Kidney epithelial cell (primary cell): ENCODE measurements at places on chromosomes 1 and 21.

DNA sequence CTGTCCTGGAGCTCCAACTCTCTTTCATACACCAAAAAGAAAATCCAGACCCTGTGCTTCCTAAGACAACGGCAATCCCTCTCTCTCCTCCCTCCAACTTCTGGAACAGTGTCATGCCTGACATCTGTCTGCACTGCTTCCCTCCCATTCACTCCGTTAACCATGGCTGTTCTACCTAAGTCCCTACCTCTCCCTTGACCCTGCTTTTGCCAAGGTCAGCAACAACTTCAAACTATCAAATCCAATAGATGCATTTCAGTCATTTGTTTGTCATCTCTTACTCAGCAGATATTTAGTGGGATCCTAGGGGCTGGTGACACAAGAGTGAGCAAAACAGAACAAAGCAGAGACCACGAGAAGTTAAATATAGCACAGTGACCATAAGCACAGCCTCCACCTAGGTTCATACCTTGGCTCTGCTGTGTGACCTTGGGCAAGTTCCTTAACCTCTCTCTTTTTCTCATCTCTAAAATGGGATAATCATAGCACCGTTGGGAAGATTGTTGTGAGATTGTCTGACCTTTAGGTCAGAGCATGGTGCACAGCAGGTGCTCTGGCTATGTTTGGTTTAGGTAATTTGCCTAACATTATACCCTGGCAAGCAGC lies 88.9 kb downstream of the TMEM53 start:
- no peak for DNase-seq

DNA sequence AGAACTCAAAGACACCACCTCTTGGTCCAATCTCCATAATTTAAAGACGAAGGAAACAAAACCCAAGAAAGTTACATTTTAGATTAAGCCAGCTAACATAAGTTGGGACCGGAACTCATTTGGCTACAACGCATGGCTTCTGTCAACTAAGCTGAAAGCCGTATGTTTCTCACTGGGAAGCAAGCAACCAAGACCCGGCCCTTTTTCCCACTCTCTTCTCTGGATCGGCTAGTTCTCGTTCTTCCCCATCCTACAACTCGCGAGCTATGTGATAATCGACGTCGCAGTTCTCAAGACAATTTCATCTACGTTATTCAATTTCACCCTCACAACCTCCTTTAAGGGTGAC lies 601 bp downstream of the CCT8 start:
- DNase-seq: no peak

- no peak for DNase-seq
These were observed 35.5 kb downstream of the ZBTB17 start for GRCh38 chr1:15940110-15941043.

DNA sequence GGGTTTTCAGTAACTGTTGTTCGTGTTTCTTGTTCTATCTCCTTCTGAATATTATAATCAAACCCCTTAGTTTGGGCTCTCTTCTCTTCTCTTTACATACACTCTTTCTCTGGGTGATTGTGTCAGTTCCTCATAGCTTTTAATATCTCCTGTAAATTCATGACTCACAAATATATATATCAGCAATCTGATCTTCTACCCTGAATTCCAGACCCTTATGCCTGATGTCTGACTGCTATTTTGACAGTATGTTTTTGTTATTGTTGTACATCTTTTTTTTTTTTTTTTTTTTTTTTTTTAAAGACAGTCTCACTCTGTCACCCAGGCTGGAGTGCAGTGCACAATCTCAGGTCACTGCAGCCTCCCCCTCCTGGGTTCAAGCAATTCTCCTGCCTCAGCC lies 70.8 kb upstream of the MPC2 start:
- no peak for DNase-seq

DNA sequence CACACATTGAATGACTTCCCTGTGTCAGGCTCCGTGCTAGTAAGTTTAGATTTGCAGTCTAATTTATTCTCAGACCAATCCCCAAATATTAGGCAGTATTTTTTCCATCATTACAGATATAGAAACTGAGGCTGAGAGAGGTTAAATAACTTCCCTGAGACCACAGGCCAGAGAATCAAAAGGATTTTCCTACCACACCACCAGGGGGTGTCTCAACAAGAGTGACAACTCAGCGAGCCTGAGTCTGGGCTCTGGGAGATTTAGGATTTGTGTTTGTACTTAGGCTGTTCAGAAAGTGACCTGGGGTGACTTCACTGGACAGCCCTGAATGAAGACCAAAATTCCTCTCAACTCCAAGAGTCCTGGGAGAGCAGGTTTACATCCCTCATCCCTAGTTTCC lies 13.3 kb upstream of the LCE5A start:
- DNase-seq: no peak

DNA sequence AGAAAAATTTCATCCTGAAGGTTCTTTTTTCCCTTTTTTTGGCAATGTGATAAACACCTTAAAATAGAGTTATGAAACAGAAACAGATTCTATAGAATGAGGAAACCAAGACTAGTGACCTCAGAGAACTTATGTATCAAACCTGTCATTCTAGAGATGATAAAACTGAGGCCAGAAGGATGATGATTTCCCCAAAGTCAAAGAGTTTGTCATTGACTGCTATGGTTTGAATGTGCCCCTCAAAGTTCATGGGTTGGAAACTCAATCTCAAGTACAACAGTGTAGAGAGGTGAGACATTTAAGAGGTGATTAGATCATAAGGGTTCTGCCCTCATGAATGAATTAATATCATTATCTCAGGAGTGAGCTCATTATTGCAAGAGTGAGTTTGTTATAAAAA lies 13.7 kb upstream of the BEND5 start:
- DNase-seq: no peak

DNA sequence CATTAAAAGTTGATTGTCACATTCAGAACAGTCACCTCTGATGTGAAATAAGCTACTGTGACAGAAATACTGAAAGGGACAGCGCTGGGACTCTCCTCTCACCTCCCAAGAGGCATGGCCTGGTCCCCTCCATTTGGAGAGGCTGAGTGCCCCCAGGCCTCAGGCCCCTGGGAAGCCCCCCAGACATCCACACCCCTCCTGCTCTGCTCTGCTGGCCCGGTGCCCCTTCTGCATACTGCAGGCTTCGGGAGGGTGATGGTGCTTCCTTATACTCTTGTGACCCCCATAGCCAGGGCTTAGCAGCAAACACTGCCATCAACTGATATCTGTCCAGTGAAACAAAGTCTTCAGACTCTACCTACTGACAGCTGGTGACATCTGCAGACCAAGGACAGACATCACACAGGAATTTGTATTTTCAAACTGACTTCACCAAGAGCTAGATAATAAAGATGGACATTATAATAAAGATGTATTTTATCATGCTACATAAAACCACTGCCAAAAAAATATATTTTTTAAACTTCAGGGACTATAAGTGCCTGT lies 36.9 kb downstream of the C2CD2 start:
- no peak for DNase-seq

GRCh38 chr1:78758506-78758905 lies 108.9 kb downstream of the IFI44 start:
- no peak for DNase-seq

DNA sequence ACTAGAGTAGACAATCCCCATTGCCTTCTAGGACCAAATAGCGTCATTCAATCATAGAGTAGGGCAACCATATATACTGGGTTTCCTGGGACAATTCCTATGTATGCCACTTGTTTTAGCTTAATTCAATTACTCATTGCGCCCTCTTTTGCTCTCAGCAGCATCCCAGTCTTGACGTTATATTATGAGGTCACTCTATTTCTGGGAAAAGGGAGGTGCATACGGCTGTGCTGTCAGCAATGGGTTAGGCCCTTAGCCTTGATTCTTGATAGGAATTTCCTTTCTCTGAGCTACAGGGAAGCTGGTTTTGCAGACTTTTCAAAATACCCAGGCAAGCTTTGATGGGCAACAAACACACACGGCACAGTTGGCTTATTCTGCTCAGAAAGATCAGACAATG lies 4.4 kb upstream of the KAZN start:
- no peak for DNase-seq

DNA sequence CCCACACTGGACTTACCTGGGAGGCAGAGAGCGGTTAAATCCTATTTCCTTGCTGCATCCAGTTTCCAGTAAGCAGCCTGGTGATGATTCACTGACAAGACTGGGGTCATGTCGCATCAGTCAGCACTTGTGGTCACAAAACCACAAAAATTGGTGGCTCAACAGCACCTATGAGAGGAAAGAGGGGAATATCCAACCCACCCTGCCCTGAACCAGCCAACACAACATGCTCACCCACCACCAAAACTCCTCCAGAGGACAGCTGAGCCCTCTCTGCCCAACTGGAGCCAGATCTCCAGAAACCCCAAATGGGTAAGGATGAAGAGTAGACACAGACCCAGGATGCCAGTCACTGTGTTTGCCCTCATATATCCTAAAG lies 64.0 kb downstream of the CD46 start:
- no peak for DNase-seq

GRCh38 chr21:45166931-45167330 lies 92.6 kb downstream of the ADARB1 start:
- no peak for DNase-seq

DNA sequence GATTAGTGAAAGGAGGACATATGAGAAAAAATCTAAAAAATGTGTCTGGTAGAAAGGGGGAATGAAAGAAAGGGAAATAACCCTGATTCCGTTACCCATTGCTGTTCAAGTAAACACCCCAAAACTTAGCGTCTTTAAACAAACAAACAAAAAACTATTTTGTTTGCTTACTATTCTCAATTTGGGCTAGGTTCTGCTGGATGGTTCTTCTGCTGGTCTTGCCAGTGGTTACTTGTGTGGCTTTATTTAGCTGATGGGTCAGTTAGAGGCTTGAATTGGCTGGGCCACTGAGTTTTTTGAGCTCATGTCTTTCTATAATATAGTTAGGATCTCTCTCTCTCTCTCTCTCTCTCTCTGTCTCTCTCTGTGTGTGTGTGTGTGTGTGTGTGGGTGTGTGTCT lies 112.1 kb downstream of the GRIK1 start:
- DNase-seq: no peak

- DNase-seq: no peak
These were observed 70.6 kb downstream of the GADD45A start for GRCh38 chr1:67755619-67756018.

- DNase-seq: no peak
These were observed 29.5 kb downstream of the TUT4 start for GRCh38 chr1:52523376-52523775.

DNA sequence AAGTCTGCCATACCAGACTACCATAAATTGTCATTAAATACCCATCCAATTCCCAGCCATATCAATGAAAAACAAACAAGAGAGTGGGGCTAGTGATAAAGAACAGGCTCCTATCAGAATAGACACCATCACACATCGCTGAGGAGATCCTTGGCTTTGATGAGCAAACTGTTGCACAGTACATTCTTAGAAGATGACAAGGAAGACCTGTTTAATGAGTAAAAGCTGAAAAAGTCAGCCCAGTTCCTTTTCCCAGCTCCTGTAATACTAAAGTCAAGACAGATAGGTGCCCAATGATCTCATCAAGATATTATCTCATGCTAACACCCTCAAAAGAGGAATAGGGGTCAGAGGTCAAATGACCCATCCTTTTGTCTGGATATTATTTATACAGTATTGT lies 164.5 kb upstream of the COA6 start:
- peak; percentile 69 for DNase-seq

DNA sequence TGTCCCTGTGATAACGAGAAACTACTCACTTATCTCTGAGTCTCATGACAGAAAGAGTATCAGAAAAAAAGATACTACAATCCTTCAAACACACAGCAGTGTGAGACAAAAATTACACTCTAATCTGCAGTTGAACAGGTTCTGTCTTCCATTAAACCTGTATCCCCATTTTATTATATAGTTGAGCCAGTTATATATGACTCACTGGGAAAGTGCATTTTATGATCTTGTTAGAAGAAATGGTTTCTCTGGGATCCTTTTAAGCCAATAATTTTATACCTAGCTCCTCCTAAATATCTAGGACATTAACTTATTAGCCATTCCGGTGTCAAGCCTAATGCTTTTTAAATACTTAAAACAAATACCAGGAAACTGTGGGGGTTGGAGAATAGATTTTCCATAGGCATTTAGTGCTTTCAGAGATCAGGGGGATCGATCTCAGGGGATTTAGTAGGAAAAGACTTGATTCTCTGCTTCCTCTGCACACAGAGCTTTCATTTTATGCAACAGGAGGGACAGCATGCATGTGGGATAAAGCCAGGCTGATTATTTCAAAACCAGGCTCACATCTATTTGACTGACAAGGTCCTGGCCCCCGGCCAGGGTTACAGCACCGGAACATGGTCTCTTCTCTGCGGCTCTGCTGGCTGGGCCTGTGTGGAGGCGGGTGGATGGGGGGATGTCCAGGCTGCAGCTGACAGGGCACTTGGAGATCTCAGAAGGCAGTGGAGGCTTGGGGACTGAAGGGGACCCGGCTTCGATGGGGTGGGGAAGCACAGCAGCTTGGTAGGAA lies 310.6 kb downstream of the DISC1 start:
- no peak for DNase-seq

- no peak for DNase-seq
These were observed 535.4 kb downstream of the SMYD3 start for GRCh38 chr1:245971711-245972085.

GRCh38 chr1:19339214-19339861 lies 27.2 kb downstream of the SLC66A1 start:
- DNase-seq: no peak

DNA sequence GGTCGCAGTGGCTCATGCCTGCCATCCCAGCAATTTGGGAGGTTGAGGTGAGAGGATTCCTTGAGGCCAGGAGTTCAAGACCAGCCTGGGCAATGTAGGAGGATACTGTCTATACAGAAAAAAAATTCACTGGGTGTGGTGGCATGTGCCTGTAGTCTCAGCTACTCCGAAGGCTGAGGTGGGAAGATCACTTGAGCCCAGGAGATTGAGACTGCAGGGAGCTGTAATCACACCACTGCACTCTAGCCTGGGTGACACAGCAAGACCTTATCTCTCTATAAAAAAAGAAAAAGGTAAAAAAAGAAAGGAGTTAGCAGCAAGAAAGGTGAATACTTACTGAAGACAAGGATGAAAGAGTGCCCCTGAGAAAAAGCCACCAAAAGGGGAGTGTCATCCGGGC lies 23.7 kb upstream of the BCL10 start:
- no peak for DNase-seq

DNA sequence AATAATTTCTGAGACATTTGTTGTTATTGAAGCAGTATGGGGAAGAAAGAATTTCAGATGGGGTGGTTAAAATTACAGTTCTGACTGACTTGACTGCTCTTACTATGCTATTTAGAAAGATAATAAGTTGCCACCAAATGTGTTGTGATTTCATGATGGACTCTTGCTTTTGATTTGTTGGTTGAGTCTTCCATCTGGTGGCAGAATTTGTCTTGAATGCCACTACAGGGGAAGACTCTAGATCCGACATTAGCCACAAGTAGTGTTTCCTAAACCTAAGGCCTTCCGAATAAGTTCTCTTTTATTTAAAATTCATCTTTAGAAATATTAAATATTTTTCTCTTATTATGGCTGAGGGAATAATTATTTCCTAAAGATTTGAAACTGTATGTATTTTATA lies 190.9 kb upstream of the ADGRL4 start:
- DNase-seq: no peak

GRCh38 chr1:241470908-241471590 lies 48.5 kb downstream of the FH start:
- DNase-seq: no peak
